IPS DF 19.7 (cell line): ENCODE measurements at places on chromosomes 3 and 15.

- no peak for DNase-seq
Measured at GRCh38 chr3:45892161-45892560, 5.8 kb downstream of the CCR9 start.

DNA sequence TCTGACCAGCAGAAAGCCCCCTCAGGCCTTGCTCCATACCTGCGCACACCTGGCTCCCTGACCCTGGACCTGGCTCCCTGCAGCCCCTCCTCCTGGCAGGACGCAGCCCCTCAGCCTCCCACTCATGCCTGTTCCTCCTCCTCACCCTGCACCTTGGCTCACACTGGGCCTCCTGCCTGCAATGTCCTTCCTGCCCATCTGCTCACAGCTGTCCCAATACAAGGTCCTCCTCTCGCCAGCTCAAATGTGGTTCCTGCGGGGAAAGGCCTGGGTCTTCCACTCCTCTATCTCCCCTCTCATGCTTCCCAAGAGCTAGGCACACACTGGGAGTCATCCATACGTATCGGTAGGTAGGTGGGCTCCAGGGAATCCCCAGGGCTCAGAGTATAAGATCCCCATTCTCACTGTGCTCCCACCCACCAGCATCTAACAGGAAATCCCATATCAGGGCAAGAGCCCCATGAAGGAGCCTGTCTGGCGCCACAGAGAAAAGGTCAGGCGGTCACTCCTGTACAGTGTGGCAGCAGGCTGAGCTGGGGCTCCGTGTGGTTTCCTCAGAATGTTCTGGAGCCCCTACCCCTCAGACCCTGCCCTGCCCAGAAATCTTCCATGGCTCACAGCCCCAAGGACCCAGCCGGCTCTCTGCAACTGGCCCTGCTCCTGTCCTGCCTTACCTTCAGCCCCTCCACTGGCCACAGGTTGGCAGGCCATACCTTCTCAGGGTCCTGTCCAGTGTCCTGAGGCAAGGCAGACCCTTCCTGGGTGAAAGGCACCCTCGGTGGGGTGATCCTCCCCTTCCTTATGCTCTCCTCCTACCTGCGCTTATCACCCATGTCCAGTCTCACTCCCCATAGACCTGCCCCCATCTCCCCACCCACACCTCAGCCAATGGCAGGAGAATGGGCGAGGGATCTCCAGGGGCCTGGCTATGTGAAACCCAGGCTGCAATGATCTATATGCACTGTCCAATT, 10.9 kb downstream of the PLCD1 start:
- DNase-seq: no peak

- no peak for DNase-seq
Measured at GRCh38 chr3:44400771-44401170, 62.2 kb downstream of the TCAIM start.

DNA sequence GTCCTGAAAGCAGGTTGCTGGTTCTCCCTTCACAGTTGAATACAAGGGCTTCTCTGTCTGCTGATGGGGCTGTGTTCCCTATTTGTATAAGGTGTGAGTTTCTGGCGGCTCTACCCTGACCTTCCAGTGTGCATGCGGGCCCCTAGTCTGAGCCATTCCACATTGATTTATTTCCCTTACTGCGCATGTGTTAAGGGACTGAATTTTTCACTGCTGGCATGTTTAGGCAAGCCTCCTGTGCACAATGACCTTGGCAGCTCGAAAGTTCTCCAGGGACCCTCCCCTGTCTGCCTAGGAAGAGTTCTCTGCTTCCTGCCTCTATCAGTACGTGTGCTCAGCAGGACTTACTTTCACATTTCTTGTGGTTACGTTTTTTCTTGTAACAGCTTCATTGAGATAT, 11.4 kb downstream of the TRAK1 start:
- DNase-seq: no peak

GRCh38 chr3:48151807-48152427, 36.3 kb downstream of the CDC25A start:
- DNase-seq: no peak

GRCh38 chr3:38548154-38548931, 52.2 kb downstream of the EXOG start:
- no peak for DNase-seq

GRCh38 chr3:53211706-53212702, 43.8 kb downstream of the TKT start:
- DNase-seq: no peak

- DNase-seq: no peak
Measured at GRCh38 chr3:135081451-135081850, 286.4 kb downstream of the EPHB1 start.

- no peak for DNase-seq
Measured at GRCh38 chr15:97561529-97561928, 399.0 kb upstream of the ARRDC4 start.

- no peak for DNase-seq
Measured at GRCh38 chr3:66350601-66351000, 129.8 kb downstream of the SLC25A26 start.

- no peak for DNase-seq
Measured at GRCh38 chr3:169939320-169939719, 27.3 kb upstream of the SEC62 start.

DNA sequence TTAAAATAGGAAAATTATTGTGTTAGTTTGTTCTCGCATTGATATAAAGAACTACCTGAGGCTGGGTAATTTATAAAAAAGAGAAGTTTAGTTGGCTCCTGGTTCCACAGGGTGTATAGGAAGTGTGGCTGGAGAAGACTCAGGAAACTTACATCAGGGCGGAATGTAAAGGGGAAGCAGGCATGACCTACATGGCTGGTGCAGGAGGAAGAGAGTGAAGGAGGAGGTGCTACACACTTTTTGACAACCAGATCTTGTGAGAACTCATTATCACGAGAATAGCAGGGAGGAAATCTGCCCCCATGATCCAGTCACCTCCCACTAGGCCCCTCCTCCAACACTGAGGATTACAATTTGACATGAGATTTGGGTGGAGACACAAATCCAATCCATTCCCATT, 490.7 kb downstream of the RBMS3 start:
- no peak for DNase-seq

GRCh38 chr3:39903253-39903652, 93.8 kb downstream of the MYRIP start:
- no peak for DNase-seq

DNA sequence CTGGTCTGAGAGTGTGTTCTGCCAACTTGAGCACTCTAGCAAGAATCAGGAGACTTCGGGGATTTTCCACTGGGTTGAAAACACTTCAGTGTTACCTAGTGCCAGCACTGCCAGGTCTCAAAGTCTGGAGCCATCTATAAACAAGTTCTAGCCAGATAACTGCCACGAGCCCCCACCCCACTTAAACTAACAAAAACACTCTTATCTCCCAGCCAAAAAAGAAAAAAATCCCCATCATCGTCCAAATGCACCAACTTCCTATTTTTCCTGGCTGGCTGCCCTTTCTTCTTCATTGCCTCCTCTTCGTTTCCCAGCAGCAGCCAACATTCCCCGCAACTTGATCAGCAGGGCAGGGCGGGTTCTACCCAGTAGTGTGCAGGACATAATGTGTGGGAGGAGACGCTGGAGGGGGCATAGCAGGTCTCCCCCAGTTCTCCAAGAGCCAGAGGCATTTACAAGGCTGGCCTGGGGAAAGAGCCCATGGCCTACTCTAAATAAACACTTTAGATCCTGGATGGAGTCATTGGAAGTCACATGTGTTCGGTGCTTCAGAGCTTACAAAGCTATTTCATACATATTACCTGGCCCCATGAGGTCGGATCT, 29.5 kb downstream of the C2CD4B start:
- no peak for DNase-seq

GRCh38 chr3:108528459-108529252, 18.3 kb upstream of the MYH15 start:
- DNase-seq: no peak

- no peak for DNase-seq
Measured at GRCh38 chr15:39869858-39870515, 50.1 kb downstream of the GPR176 start.

GRCh38 chr15:63985221-63986184, 60.8 kb downstream of the DAPK2 start:
- DNase-seq: no peak

DNA sequence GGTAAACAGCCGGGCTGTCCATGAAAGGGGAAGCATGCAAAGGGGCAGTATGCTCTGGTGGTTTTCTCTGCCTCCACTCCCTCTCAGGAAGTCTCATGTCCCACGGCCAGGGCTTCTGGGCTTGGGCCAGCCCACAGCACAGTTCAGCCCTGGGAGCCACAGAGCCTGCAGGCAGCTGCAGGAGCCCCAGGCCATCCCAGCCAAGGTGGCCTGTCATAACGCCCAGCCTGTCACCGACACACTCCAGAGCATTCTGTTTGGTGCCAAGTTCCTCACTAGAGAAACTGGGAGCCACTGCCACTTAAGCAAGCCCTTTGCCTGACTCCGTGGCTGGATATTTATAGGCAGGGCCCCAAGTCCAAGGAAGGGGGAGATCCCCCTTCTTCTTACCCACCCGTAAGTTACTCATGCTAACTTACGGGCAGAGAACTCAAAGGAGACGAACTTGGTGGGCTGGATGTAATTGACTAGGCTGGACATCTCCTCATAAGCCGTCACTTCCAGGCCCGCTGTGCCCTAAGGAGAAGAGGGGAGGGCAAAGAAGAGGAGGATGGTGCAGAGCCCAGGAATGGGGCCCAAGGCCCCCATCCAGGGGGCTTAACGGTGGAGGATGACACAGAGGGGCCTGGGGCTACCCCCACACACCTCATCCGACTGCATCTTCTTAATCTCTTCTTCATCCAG, 11.7 kb downstream of the PLCB2 start:
- no peak for DNase-seq

- DNase-seq: no peak
Measured at GRCh38 chr3:143037867-143038266, 36.5 kb downstream of the U2SURP start.

DNA sequence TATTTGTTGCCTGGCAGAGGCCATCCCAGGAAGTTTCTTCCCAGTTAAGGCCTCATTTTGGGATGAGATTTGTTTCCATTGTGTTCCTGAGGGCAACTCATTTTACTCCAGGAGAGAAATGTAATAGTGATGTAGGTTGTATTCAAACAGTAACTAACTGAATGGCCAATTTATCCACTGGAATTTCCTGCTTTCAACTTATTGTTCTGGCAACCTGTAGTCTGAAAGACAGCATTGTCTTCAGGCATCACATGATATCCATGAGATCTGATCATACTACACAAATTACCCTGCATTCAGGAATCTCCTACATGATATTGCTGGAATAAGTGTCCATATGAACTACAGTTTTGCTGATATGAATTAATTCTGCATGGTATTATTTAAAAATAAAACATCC, 79.5 kb upstream of the FGF7 start:
- DNase-seq: no peak

GRCh38 chr3:153171918-153172317, 9.9 kb downstream of the RAP2B start:
- DNase-seq: no peak

- DNase-seq: peak; percentile 45
Measured at GRCh38 chr15:67433495-67434099, 87.3 kb upstream of the C15orf61 start.

- no peak for DNase-seq
Measured at GRCh38 chr3:183688874-183689273, 8.7 kb upstream of the YEATS2 start.

GRCh38 chr3:50068134-50068533, 20.6 kb upstream of the RBM5 start:
- no peak for DNase-seq

DNA sequence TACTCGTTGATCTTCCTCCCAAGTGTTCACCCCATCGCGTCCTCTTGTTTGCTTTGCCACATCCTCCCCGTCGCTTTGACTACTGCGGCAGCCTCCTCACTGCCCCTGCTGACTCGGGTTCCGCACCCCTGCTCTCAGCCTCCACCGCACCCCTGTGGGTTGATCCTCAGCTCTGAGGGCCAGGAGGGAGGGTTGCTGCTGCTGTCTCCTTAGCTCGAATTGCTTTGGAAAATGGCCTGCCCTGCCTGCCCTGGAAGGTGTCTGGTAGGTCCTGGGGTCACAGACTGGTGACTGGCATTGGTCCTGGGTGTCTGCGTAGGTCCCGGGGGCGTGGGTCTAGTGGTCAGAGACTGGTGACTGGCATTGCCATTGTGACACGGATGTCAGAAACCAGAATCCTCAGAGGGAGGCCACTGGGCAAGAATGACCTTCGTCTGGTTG, 9.4 kb downstream of the MUC4 start:
- DNase-seq: no peak

- DNase-seq: no peak
Measured at GRCh38 chr15:65923264-65923663, 54.0 kb downstream of the RAB11A start.

- DNase-seq: no peak
Measured at GRCh38 chr3:154176036-154176435, 54.8 kb downstream of the ARHGEF26 start.

- no peak for DNase-seq
Measured at GRCh38 chr15:66038387-66039116, 169.3 kb downstream of the RAB11A start.

DNA sequence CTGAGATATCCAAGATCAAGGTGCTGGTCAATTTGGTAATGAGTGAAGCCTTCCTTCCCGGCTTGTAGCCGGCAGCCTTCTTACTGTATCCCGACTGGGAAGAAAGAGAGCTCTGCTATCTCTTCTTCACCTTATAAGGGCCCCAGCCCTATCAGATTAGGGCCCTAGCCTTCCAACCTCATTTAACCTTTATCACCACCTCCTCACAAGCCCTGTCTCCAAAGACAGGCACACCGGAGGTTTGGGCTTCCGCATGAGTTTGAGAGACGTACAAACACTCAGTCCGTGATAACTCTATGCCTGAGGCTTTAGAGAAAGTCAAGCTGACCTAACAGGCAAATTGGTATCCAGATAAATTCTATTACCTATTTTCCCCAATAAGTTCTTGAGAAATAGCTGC, 243.9 kb downstream of the OPA1 start:
- no peak for DNase-seq

GRCh38 chr15:80660119-80660518, 35.0 kb upstream of the ABHD17C start:
- DNase-seq: peak; percentile 40

DNA sequence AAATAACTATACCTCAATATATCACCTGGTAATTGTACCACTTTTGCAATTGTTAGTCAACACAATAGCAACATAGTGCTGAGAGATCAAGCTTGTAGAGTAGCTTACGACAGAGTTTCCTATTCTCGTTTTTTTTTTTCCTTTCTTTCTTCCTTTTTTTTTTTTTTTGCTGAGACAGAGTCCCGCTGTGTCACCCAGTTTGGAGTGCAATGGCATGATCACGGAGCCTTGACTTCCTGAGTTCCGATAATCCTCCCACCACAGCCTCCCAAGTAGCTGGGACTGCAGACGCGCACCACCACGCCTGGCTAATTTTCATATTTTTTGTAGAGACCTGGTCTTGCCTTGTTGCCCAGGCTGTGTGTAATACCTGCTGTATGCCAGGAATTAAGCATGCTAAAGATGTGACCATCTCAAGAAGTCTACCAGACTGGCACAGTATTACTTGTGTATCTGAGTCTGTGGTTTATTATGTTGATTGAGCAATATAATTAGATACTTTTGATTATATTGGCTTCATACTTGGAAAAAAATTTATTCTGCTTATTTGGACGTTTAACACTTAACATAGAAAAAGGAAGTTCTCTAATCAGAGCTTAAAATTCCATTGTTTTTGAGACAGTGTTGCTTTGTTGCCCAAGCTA, 3.0 kb downstream of the SELENOT start:
- no peak for DNase-seq
